ENCODE measurements at places on chromosomes 3 and 15.

- DNase-seq = no peak
These were observed 233.4 kb downstream of the ADAMTS17 start for GRCh38 chr15:100108346-100108745.

DNA sequence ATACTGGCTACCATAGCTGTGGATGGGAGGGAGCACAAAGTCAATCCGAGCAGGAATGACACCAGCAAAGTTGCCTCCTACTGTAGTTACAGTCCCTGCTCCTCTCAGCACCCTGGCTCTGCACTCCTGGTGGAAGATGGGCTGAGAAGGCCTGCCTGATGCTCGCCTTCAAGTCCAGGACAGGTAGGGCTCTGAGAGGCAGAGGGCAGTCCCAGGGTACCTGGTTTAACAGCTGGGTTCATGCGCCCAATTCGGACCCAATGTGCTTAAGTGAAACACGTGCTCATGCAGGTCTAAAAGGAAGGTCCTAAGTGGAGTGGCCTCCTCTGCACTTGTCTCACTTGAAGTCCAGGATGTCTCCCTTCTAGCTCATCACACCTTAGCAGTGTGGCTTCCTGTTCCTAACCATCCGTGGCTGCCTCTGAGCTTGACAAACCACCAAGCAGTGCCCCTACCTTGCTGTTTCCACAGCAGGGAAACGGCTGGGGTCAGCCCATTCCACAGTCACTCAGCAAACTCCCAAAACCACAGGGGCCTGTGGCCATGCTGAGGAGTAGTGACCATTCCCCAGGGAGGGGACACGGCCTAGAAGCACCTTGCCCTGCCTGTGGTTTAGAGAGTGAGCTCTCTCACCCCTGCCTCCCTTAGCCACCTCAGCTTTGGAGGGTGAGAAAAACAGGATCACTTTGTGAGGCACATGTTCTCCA lies 3.9 kb upstream of the MUSTN1 start:
- DNase-seq = no peak

DNA sequence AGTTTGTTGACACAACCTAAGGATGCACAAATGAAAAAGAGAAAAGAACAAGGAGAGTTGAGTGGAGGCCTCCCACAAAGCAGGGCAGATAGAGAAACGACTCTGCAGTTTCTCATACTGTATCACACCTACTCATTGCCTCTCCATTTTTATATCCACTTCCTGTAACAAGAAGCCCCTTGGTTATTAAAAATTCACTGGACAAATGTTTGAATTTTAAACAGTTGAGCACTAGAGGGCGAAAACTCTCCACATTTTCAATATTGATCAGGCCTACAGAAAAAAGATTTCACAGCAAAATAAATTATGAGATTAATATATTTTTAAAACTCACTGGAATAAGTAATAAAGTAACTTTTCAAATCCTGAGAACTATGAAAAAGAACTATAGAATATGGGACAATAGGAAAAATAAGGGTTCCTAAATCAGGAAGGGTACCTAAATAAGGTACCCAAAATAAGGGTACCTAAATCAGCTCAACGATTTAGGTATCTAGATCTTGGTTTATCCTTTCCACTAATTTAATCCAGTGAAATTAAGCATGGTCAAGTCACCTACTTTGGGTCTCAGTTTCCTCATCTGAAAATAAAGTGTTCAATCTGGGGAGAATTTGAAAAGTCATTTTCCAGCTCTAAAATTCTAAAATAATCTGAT lies 47.0 kb upstream of the PPIB start:
- peak; percentile 20 for DNase-seq

- no peak for DNase-seq
These were observed 12.3 kb downstream of the CPNE9 start for GRCh38 chr3:9715764-9716437.

GRCh38 chr3:159239059-159239458 lies 437.2 kb downstream of the MFSD1 start:
- no peak for DNase-seq

GRCh38 chr3:128799653-128800052 lies 73.7 kb downstream of the RAB7A start:
- no peak for DNase-seq

- no peak for DNase-seq
These were observed 176.1 kb upstream of the THBS1 start for GRCh38 chr15:39404767-39405181.

DNA sequence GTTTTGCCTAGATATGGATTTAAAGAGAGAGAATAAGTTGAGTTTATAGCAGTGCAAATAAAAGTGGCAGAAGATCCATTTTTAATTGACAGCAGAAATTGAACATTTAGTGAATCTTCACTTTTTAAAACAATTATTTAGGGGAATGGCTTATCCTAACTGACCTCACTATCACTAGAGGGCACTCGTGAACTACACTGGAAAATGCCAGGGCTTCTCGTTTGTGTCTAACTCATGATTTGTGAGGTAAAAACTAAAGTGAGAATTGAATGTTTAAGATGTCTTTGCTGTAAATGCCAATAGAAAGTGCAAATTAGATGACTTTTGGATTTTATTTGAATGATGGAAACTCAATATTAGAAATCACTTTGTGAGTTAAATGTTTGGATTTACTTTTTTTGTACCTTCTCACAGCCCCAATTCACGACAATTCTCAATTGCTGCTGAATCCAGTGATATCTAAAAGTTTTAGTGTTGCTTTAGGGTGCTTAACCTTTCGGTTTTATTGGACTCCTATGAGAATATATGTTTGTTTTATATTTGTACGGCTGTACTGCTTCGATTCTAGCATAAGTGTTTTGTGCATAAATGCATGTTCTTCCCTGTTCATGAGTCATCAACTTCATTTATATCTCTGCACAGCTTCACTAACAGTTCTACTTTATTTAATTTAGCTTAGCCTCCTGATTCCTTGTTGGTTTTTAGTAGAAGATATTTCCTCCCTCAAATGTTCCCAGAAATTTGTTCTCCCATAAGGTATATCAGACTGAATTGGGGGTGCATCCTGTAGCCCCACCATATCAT lies 462.1 kb downstream of the MFSD1 start:
- DNase-seq = no peak

- no peak for DNase-seq
These were observed 49.3 kb downstream of the CMTM6 start for GRCh38 chr3:32453346-32453745.

Data from CD8-positive, alpha-beta T cell (primary cell).